ENCODE measurements at places on chromosomes 5 and 9. TPM values are rescaled to one million over a fixed set of nuclear protein-coding genes. Genes with fewer than 3 reads are reported as not detected.

DNA sequence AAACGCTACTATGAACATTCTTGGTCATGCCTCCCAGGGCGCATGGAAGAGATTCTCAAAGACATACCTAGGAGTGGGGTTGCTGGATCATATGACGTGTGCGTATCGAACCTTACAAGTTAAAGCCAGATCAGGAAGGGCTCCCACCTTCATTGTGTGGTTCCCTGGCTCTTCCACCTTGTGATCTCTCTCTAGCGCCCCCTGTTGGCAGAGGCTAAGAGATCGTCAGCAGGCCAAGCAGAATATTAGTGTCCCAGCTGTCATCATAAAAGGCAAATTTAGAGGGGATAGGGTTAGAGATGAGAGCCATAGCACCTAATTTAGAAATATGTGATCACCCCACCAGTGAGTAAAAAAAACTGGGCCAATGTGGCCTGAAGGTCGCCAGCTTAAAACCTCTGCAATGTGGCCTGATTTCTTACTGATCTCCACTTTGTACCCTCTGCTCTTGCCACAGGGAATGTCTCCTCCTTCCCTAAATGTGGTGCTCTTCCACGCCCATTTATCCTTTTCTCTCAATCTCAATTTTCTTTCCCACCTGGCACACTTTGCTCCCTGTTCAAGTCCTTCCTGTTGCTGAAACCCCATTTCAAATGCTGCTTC is 91.7 kb upstream of the SHB start:
- DNase-seq: peak; percentile 67

DNA sequence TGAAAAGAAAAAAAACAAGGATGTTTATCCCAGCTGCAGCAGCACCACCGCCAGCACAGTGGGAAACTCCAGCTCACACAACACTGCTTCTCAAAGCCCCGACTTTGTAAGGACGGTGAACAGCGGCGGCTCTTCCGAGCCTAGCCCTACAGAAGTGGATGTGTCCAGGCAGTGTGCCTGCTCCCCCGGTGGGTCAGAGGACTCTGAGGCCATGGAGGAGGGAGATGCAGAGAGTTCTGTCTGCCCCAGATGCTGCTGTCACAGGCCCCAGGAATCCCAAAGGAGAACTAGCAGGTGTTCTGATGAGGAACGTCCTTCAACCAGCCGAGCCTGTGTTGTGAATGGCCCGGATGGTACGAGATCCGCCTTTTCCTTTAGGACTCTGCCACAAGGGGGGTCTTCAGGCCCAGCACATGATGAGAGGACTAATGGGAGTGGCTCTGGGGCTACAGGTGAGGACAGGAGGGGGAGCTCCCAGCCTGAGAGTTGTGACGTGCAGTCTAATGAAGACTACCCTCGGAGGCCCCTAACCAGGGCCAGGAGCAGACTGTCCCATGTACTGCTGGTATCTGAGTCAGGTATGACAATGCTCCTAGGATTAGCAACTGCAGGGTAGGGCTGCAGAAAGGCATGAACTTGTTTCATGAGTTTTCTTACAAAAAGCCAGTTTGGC is 43.7 kb downstream of the FBXO38 start:
- no peak for DNase-seq

DNA sequence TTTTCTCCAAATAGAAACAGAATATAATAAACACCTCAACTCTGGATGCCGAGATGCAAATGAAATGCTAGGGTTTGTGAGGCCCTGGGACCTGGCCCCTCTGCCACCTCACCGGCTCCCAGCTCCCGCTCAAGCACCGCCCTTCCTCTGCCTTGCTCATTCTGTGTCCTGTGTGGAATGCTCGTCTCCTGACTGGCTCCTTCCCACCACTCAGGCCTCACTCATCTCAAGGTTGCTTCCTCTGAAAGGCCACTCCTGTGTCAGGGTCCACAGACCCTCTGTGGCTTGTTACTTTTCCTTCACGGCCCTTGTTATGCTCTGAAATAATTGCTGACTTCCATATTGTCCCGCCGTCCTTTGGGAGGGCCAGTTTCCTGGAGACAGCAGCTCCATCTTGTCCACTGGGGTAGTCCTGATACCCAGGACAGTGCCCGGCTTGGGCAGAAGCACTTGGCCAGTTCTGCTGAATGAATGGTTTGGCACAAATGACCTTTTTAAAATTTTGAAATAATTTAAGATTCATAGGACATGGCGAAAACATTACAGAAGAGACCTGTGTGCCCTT is 15.4 kb downstream of the RNF44 start:
- DNase-seq: no peak

DNA sequence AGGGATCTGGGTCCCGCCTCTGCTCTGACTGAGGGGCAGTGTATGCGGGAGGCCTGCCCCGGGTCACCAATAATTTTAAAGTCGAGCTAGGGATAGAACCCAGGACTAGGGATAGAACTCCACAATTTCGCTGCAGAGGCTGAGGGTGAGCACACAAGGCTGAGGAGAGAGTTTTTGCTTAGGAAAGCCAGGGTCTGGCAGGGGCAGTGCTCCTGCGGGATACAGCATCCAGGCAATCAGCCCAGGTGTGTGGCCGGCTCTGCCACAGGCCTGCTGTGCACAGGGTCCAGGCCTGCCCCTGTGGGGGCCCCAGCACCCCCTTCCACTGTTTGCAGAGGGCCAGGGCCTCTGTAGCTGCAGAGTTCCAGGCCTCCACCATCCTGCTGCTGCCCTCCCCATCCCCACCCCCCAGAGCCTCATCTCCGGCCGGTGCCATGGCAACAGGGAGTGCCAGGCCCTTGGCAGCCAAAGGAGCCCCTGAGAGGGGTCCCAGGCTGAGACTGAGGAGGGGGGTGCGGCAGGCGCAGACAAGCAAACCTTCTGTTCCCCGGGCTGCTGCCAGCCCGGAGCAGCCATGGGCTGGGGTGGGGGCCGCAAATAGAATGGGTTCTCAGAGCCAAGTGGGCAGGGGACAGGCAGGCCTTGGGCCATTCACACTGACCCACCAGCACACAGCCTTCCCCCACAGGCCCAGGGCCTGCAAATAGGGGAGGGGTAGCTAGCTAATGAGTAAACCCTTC is 8.6 kb downstream of the PDGFRB start:
- DNase-seq: no peak

DNA sequence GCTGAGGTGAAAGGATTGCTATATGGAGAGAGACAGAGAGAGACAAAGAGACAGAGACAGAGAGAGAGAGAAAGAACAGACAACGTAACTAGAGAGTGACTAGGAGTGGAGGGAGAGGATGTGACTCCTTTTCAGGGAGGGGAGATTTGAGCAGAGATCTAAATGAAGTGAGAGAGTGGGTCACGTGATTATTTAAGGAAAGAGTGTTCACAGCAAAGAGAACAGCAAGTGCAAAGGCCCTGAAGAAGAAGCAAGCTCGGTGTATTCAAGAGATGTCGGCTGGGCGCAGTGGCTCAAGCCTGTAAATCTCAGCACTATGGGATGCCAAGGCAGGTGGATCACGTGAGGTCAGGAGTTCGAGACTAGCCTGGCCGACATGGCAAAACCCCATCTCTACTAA is 40.9 kb upstream of the CTNNA1 start:
- DNase-seq: no peak

DNA sequence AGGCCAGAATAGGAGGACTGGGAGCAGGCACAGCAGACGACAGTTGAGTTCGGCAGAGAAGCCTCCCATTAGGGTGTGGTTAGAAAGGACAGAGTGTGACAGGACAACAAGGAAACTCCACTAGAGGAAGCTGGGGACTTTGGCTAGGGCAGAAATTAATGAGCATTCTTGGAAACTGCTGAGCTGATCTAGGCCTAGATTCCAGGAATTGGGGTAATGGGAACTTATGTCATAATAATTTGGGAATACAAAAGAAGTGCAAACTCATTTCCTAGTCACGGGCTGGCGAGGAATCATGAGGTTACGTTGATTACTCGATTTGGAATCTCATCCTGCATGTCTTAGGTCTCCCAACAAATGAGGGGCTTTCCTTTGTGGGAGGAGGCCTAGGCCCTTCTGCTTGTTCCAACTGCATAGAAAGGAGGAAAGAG is 144.6 kb upstream of the RPS23 start:
- DNase-seq: peak; percentile 44

DNA sequence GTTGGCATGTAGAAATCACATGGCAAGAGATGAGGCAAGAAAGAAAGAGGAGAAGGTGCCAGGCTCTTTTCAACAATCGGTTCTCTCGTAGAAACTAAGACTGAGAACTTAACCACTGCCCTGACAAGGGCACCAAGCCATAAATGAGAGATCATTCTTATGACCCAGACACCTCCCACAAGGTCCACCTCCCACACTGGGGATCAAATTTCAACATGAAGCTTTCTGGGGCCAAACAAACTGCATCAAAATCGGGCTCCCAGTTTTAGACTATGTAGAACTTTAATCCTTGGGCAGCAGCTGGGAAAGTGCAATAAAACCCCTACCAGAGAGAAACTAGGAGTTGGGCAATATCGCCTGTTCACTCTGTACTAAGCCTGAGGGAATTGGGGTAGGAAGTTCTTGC is 150.2 kb upstream of the CCDC152 start:
- DNase-seq: no peak

DNA sequence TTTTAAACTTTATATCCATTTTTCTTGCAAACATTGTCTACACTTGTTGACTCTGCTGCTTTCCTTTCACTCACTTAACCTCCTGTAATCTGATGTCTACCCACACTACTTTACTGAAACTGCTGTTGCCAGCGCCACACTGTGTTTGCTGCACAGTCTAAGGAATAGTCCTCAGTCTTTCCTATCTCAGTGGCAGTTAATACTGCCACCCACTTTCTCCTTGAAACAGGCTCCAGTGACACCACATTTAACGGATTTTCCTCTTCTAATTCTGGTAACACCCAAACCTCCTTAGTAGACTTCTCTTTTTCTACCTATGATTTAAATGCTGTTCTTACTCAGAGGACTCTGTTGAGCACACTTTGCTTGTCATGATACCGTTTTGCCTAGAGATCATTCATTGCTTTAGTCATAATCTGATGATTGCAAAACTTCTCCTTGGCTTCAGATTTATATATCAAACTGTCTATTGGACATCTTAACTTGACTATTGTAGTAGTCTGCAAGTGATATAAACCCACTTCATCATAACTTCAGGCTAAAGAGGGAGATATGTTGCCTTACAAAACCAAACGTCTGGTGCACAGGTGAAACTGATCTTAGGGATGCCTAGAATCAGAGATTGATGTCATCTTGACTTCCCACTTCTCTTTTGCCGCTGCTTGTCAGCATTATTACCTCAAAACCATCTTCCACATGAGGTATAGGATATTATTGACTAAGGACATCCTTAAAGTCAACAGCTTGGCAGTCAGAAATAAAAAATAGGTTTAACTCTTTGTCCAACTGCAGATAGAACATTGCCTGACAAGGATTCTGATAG is 94.1 kb downstream of the CDC42SE2 start:
- no peak for DNase-seq

- no peak for DNase-seq
Observed at GRCh38 chr5:98936948-98937715, 8.3 kb upstream of the CHD1 start.

GRCh38 chr9:135607401-135608293 is 31.7 kb downstream of the GLT6D1 start:
- DNase-seq: no peak

GRCh38 chr9:129894120-129894823 is 59.0 kb downstream of the USP20 start:
- DNase-seq: no peak

- DNase-seq: no peak
Observed at GRCh38 chr9:14451949-14452348, 138.0 kb upstream of the NFIB start.

SPINK6 gene
- not detected for polyA plus RNA-seq

PSAT1 gene
- 3.1 TPM for polyA plus RNA-seq

CDH12 gene
- polyA plus RNA-seq: not detected

GGTA1 gene
- 1.8 TPM for polyA plus RNA-seq

ANKRD31 gene
- 0.04 TPM for polyA plus RNA-seq
